Pancreas (tissue), 10 donors: ENCODE measurements at places on chromosomes 13 and 19. TPM values are rescaled to one million over a fixed set of nuclear protein-coding genes. Genes with fewer than 3 reads are reported as not detected.

Gene REEP6
- polyA plus RNA-seq: 14.5 TPM

Gene ZNF772
- polyA plus RNA-seq: 2.0 TPM

Gene CYP2A6
- polyA plus RNA-seq: not detected

Gene SYT3
- polyA plus RNA-seq: 0.94 TPM

Gene HPN
- 208 TPM for polyA plus RNA-seq

Gene FSD1
- polyA plus RNA-seq: 0.21 TPM

Gene RNF17
- not detected for polyA plus RNA-seq

Gene ICAM4
- polyA plus RNA-seq: 0.27 TPM

Gene ZNF135
- polyA plus RNA-seq: 11.6 TPM

Gene KLK4
- polyA plus RNA-seq: not detected

Gene GPC5
- 0.35 TPM for polyA plus RNA-seq

Gene CCDC8
- 11.3 TPM for polyA plus RNA-seq

Gene ZNF675
- 3.3 TPM for polyA plus RNA-seq

Gene ZNF208
- polyA plus RNA-seq: 1.4 TPM

Gene POU4F1
- 0.02 TPM for polyA plus RNA-seq

Gene KIR2DL1
- not detected for polyA plus RNA-seq

Gene IL11
- 0.16 TPM for polyA plus RNA-seq

Gene C5AR1
- polyA plus RNA-seq: 4.1 TPM

Gene MEF2B
- polyA plus RNA-seq: 2.8 TPM

Gene ZNF625
- polyA plus RNA-seq: 1.3 TPM

Gene CNOT3
- polyA plus RNA-seq: 40.0 TPM

Gene URAD
- not detected for polyA plus RNA-seq

Gene LILRB2
- 1.6 TPM for polyA plus RNA-seq

Gene SPACA4
- polyA plus RNA-seq: not detected

Gene BEST2
- polyA plus RNA-seq: not detected

Gene KLK13
- polyA plus RNA-seq: 2.8 TPM

Gene LILRB4
- 1.2 TPM for polyA plus RNA-seq

Gene CD320
- polyA plus RNA-seq: 58.4 TPM

Gene MBD3L5
- not detected for polyA plus RNA-seq

Gene ZNF560
- not detected for polyA plus RNA-seq

Gene C19orf18
- polyA plus RNA-seq: 7.9 TPM

Gene SIGLEC7
- 0.23 TPM for polyA plus RNA-seq

Gene VSTM1
- not detected for polyA plus RNA-seq

Gene SLC27A5
- polyA plus RNA-seq: 12.8 TPM

Gene AMER2
- not detected for polyA plus RNA-seq
